ENCODE measurements at places on chromosomes 2 and 18.

- DNase-seq = peak; percentile 60
Observed at GRCh38 chr18:62526098-62527025, 3.5 kb downstream of the ZCCHC2 start.

DNA sequence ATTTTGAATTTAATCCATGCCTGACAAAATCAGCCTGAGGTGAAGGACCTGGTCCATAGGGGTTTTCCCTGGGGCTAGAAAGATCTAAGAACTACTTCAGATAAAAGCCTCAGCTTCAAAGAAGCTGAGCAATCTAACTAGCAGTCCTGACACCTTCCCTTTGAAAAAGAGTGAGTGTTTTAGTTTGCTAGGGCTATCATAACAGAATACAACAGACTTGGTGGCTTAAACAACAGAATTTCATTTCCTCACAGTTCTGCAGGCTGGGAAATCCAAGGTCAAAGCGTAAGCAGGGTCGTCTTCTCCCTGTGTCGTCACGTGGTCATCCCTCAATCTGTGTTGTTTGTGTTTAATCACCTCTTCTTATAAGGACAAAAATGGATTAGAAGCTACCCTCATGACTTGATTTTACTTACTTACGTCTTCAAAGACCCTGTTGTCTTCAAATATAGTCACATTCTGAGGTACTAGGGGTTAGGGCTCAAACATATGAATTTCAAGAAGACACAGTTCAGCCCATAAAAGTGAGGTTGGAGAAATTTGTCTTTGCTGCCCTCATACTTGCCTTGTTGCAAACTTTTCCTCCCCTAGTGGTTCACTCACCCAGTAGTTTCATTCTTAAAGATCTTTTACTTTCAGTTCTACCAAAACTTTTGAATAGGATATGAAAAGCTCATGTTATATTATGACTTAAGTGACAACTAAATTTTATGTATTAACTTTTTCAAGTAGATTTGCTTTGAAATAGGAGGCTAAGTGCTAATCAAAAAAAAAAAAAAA, 673.8 kb downstream of the ARHGAP15 start:
- no peak for DNase-seq

DNA sequence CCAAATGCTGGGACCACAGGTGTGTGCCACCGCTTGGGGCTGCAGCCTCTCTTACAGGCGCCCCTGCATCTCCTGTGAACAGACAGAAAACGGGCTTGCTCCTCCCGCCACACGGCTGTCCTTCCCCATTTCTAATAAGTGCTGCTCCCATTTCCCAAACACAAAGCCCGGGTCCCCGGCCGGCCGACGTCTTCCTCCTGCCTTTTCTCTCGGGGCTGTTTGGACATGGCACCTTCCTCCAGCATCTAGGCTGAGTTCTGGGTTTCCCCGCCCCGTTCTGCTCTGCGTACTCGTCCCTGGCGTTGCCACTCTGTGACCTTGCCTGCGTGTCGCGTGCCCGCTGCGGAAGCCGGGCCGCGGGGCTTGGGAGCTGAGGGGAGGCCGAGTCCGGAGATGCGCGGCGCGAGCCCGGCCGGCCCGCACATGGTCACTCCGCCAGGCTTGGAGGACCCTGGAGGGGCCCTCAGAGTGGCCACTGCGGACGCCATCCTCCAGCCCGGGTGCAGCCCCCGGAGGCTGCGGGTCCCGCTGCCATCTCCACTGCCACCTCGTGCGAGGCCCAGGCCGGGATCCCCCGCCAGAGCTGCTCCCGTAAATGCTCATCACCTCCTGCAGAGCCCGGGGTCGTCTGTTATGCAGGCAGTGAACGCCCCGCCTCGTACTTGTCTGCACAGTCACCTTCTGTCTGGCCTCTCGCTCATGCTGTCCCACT, 26.3 kb downstream of the PRELID3A start:
- DNase-seq = no peak

DNA sequence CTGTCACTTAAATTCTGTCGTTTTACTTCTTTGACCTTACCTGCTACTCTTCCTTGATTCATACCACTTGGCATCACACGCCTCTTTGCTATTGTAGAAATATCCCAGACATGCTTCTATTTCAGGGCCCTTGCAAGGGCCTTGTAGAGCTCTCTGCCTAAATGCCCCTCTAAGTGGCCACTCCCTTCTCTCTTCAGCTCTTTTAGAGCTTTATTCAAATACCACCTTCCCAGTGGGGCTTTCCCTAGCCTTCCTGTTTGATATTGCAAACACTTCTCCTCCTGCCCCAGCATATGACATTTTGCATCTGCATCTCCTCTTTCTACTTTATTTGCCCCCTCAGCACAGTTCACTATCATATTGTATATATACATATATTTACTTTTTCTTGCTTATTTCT, 54.0 kb downstream of the PELI1 start:
- no peak for DNase-seq

DNA sequence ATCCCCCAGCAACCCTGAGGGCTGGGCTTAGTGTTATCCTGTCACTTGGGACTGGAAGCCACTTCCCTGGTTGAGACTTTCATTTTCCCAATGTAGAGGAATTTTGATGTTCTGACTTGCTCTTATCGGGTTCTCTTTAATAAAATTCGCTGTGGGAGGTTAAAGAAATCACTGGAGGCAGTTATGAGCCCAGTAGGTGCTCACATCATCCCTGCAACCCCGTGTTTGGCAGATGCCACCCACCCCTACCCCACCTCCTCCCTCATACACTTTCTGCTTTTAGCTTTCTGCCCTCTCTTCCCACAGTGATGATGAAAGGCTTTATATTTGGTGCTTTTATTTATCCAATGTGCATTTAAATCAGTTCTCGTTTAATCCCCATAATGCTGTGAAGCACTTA, 106.6 kb downstream of the MAPK4 start:
- DNase-seq = no peak

DNA sequence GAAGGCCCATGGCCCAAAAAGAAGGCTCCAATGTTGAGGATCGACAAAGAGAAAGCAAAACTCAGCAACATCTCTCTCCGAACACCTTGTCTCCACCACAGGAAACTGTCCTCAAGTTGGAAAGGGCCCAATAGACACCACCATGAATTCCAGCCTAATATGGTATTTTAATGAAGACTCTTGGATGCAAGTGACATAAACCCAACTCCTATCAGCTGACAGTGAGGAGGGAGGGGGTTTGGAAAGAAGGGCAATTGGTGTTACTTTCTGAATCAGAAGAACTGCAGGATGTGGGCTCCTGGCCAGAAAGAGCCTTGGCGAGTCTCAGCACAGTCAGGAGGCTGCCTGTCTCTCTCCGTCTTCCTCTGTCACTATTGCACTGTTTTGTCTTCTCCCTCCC, 40.3 kb upstream of the SIGLEC15 start:
- DNase-seq = no peak

- no peak for DNase-seq
Observed at GRCh38 chr18:4293337-4293736, 161.8 kb downstream of the DLGAP1 start.

DNA sequence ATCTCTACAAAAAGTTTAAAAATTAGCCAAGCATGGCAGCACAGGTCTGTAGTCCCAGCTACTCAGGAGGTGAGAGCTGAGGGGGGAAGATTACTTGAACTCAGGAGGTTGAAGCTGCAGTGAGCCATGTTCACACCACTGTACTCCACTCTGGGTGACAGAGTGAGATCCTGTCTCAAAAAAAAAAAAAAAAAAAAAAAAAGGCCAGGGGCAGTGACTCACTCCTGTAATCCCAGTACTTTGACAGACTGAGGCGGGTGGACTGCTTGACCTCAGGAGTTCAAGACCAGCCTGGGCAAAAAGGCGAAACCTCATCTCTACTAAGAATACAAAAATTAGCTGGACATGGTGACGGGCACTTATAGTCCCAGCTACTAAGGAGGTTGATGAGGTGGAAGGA, 37.0 kb downstream of the PUM2 start:
- no peak for DNase-seq

DNA sequence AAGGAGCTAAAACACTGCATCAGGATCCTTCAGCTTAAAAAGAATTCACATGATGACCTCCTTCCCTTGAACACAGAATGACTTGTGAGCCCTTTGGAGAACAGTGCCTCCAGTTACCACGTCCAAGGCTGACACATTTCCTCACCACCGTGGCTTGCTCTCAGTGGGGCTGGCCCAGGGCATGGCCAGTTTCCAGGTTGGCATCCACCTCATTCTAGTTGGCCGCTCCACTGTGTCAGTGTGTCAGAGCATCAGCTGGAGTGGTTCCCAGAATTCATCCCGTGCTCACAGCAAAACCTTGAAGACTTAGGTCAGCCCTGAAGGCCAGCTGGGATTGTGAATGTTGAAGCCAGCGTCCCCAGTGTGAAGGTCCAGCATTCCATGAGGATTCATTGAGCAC, 158.5 kb downstream of the INSIG2 start:
- no peak for DNase-seq

All from stimulated activated CD8-positive, alpha-beta memory T cell treated with anti-CD3 and anti-CD28 coated beads, Interleukin-12 subunit alpha, Interleukin-12 subunit beta, amount 100 ng/mL, for 4 hours (primary cell).